ENCODE measurements at places on chromosomes 5 and 9. TPM values are rescaled to one million over a fixed set of nuclear protein-coding genes. Genes with fewer than 3 reads are reported as not detected.

The TAF11L5 gene
- not detected for total RNA-seq

The PFN3 gene
- total RNA-seq, result not detected

The LIX1 gene
- total RNA-seq, result not detected

The FAM169A gene
- 7.4 TPM for total RNA-seq

The HTR1A gene
- total RNA-seq, result not detected

- H3K27ac ChIP-seq, result no peak overlapping the region
- no peaks in the 10 kb centered on the region for H3K36me3 ChIP-seq
- no peak for DNase-seq
- no peaks in the 10 kb centered on the region for H3K27me3 ChIP-seq
- H3K4me3 ChIP-seq, result no peak overlapping the region
- peaks cover 38% of the 10 kb centered on the region for H3K4me1 ChIP-seq
Observed at GRCh38 chr5:54516051-54516655, 1.4 kb upstream of the SNX18 start.

DNA sequence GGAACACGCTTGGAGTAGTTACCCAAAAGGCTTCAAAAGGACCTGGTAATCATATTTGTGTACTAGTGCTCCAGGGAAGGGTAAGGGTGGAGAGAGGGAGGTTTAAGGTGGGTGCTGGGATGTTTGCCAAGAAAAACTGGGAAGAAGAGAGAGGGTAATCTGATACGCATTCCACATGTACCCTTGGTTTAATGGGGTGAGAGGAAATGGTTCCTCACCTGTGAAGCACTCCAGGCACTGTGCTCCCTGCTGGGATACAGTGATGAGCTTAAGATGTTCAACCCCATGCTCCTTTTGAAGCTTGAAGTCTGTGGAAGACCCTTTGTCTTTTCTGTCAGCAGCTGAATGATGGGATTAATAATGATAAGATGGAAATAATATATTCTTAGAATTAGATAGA is 98.4 kb downstream of the COX7C start:
- no peaks in the 10 kb centered on the region for H3K4me1 ChIP-seq
- no peak overlapping the region for H3K27ac ChIP-seq
- no peaks in the 10 kb centered on the region for H3K27me3 ChIP-seq
- DNase-seq, result no peak
- no peaks in the 10 kb centered on the region for H3K36me3 ChIP-seq

- no peaks in the 10 kb centered on the region for H3K27me3 ChIP-seq
- no peaks in the 10 kb centered on the region for H3K36me3 ChIP-seq
- H3K27ac ChIP-seq, result no peak overlapping the region
- no peak overlapping the region for H3K4me3 ChIP-seq
Observed at GRCh38 chr5:92505145-92505544, 1075.9 kb downstream of the NR2F1-AS1 start.

GRCh38 chr9:68726489-68726888 is 21.4 kb downstream of the PIP5K1B start:
- no peak overlapping the region for H3K4me3 ChIP-seq
- H3K4me1 ChIP-seq, result no peaks in the 10 kb centered on the region
- peaks cover 14% of the 10 kb centered on the region for H3K27me3 ChIP-seq
- no peak overlapping the region for H3K27ac ChIP-seq

DNA sequence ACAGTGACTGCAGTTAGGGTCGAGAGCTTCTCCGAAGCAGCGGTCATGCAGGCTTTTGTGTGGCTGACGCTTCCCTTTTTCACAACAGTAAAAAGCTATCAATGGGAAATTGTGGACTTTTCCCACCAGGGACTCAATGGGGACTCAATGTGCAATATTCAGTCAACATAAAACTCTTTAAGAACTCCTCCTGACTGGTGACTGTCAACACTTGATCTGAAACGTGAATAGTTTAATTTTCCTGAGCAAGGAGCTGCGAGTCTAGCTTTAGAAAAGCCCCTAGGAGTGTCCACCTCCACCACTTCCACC is 28.7 kb downstream of the EXOC3 start:
- peaks cover 35% of the 10 kb centered on the region for H3K4me1 ChIP-seq
- DNase-seq, result no peak
- peak overlapping the region; percentile 58 for H3K4me3 ChIP-seq

DNA sequence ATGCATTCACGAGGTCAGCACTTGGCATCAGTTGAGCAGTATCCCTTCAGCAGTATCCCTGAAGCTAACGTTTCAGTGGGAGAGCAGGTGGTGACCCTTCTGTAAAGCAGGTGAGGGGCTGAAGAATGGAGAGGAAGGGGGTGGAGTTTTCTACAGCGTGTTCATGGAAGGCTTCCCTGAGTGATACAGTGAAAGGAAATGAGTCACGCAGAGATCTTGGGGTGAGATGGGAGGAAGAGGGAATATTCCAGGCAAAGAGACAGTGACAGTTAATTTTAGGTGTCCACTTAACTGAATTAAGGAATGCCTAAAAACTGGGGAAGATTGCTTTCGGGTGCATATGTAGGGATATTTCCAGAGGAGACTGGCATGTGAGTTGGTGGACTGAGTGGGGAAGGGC is 25.7 kb downstream of the TAS2R1 start:
- no peaks in the 10 kb centered on the region for H3K4me1 ChIP-seq
- no peaks in the 10 kb centered on the region for H3K36me3 ChIP-seq
- H3K4me3 ChIP-seq, result no peak overlapping the region
- H3K27me3 ChIP-seq, result no peaks in the 10 kb centered on the region

DNA sequence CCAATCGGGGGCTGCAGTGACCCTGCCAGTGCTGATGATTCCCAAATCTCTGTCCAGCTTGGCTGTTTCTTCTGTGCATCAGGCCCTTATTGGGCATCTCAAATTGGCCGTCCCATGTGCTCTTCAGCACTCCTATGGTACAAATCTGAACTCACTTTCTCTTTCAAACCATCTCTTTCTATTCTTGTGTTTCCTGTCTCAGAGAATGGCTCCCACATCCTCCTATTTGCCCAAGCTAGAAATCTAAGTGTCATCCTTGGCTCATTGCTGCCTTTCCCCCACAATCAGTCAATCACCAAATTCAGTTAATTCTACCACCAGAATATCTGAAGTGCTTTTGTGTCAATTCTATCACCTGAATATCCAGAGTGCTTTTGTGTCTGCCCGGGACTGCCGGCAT is 336.6 kb downstream of the CWC27 start:
- H3K36me3 ChIP-seq, result no peaks in the 10 kb centered on the region
- H3K4me1 ChIP-seq, result peaks cover 12% of the 10 kb centered on the region
- DNase-seq, result no peak
- H3K27ac ChIP-seq, result no peak overlapping the region
- H3K27me3 ChIP-seq, result no peaks in the 10 kb centered on the region
- no peak overlapping the region for H3K4me3 ChIP-seq

GRCh38 chr9:98333703-98334582 is 78.5 kb upstream of the TBC1D2 start:
- H3K4me1 ChIP-seq, result no peaks in the 10 kb centered on the region
- no peak overlapping the region for H3K27ac ChIP-seq
- DNase-seq, result no peak
- peaks cover 6% of the 10 kb centered on the region for H3K27me3 ChIP-seq
- no peaks in the 10 kb centered on the region for H3K36me3 ChIP-seq

- H3K4me1 ChIP-seq, result peaks cover 33% of the 10 kb centered on the region
- peak overlapping the region; percentile 76 for H3K4me3 ChIP-seq
- no peaks in the 10 kb centered on the region for H3K27me3 ChIP-seq
- no peaks in the 10 kb centered on the region for H3K36me3 ChIP-seq
- DNase-seq, result no peak
Observed at GRCh38 chr9:73152543-73152844, 829 bp downstream of the ANXA1 start.

- DNase-seq, result no peak
- no peak overlapping the region for H3K4me3 ChIP-seq
- H3K36me3 ChIP-seq, result no peaks in the 10 kb centered on the region
- H3K27ac ChIP-seq, result no peak overlapping the region
- peaks cover 2% of the 10 kb centered on the region for H3K27me3 ChIP-seq
Observed at GRCh38 chr5:149878371-149878770, 66.2 kb downstream of the PDE6A start.

DNA sequence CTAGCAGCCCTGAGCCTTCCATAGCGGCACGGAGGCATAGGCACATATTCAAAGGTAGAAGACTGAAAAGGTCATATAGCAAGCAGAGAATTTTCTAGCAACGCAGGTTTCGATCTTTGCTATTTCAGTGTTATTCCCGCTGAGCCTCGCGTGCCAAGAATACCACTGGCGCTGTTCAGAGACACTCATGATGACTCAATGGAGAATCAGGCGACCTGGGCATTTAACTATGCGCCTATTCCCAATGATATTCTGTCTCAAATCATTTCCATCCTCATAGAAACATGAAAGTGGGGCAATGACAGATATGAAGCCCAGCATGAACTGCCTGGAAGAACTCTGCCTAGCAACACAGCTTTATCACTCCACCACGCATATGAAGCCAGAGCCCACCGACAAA is 59.9 kb downstream of the EFNA5 start:
- DNase-seq, result no peak
- H3K4me1 ChIP-seq, result no peaks in the 10 kb centered on the region
- no peak overlapping the region for H3K27ac ChIP-seq

DNA sequence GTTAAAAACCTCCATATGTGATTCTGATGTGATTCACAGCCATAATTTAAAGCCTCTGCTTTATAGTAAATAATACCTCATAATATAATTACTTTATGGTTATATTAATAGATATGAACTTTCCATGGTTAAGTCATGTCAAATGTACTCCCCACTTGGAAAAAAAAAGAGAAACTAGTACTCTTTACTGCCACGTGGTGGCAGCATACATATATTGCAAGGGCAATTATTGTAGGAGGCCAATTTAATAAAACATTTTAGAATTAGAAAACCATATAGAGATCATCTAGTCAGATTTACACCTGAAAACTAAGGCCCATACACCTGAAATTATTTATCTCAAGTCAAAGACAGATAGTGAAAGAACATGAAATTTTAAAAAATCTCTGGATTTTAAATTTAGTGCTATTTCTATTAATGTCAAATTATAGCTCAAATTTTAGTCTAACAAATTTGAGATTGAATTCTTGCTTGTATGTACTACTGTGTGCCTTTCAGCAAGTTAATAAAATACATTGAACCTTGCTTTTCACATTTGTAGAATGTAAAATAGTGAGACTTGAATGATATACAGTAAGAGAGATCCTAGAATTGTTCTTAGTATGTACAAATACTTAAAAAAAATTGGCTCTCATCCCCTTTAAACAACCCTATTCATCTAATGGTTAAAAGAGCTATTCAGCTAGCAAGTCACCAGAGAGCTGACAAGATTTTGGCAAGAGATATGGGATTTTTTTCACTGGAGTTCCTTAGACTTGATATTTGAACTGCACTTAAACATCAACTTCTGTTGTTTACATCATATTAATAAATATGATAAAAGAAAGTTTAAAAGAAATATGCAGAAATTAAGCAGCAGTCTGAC is 603.8 kb downstream of the TLE4 start:
- H3K36me3 ChIP-seq, result no peaks in the 10 kb centered on the region
- H3K27me3 ChIP-seq, result no peaks in the 10 kb centered on the region
- peak; percentile 38 for DNase-seq
- H3K27ac ChIP-seq, result no peak overlapping the region

DNA sequence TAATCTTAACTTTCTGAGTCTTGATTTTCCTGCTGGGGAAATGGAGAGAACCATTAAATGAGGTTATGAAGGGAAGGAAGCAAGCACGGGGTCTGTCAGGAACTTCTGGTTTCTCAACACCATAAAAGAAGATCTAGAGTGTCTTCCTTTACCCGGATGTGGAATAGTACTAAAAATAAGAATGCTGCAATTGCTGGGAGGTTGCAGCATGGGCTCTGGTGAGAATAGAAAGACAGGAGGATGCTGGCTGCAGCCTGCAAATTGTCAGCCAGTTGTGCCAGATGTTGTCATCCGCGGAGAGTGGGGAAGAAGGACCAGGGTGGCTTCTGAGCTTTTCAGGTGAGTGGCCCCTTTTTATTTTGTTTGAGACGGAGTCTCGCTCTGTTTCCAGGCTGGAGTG is 69.3 kb upstream of the STC2 start:
- no peaks in the 10 kb centered on the region for H3K36me3 ChIP-seq
- no peak for DNase-seq
- no peak overlapping the region for H3K4me3 ChIP-seq
- H3K27ac ChIP-seq, result no peak overlapping the region
- H3K4me1 ChIP-seq, result no peaks in the 10 kb centered on the region

GRCh38 chr5:91026466-91026865 is 356.7 kb downstream of the ARRDC3 start:
- no peak overlapping the region for H3K4me3 ChIP-seq
- no peak overlapping the region for H3K27ac ChIP-seq
- H3K36me3 ChIP-seq, result no peaks in the 10 kb centered on the region
- DNase-seq, result no peak

DNA sequence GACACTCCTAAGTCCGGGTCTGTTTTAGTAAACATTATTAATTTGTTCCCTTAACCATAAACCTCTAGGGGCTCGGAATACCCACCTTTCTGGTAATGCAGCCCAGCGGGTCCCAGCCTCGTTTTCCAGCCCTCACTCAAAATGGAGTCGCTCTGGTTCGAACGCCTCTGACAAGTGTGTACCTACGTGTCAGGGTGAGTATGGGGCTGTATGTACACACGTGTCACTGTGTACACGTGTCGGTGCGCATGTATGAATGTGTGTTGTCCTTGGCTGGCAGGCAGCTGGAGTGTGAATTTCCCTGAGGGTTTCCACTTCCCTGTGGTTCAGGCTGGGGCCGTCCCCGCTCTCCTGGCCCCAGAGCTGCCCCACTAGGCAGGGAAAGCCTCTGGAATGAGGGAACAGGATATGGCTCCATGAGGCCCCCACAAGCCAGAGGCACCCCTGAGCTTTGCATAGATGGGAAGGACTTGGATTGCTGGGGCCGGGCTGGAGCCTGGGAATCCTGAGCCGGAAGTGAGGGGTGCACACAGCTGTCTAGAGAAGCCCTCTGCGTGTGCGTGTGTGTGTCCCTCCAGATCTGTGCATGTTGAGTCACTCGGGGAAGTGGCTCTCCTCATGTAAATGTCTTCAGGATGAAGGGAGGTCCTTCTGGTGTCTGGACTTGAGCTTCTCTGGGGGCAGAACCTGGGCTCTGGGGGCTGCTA is 160.8 kb upstream of the IER5L start:
- H3K36me3 ChIP-seq, result no peaks in the 10 kb centered on the region
- H3K27ac ChIP-seq, result no peak overlapping the region
- no peak overlapping the region for H3K4me3 ChIP-seq

GRCh38 chr5:80069251-80069800 is 34.2 kb downstream of the THBS4 start:
- no peak overlapping the region for H3K4me3 ChIP-seq
- DNase-seq, result no peak
- no peaks in the 10 kb centered on the region for H3K27me3 ChIP-seq
- no peaks in the 10 kb centered on the region for H3K4me1 ChIP-seq
- no peaks in the 10 kb centered on the region for H3K36me3 ChIP-seq
- no peak overlapping the region for H3K27ac ChIP-seq

GRCh38 chr5:17663182-17663581 is 28.9 kb downstream of the TAF11L14 start:
- H3K4me1 ChIP-seq, result no peaks in the 10 kb centered on the region
- no peaks in the 10 kb centered on the region for H3K36me3 ChIP-seq
- no peaks in the 10 kb centered on the region for H3K27me3 ChIP-seq
- DNase-seq, result no peak

DNA sequence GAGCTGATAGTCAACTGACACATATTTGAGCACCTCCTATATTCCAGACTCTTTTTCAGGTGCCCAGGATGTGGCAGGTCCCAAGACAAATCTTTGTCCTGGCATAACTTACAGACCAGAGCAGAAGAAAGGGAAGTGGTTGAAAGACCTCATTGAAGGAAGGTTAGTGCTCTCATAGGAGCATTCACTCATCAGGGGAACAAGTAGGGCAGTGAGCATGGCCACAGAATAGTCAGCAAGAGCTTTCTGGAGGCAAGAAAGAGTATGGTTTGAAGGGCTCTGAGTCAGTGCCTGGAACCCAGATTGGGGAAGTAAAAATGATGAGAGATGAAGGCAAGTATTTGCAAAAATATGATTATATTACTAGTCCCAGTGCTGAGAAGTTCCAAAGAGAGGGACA is 25.0 kb upstream of the ERMP1 start:
- no peak for DNase-seq
- no peak overlapping the region for H3K27ac ChIP-seq
- H3K4me1 ChIP-seq, result no peaks in the 10 kb centered on the region
- no peaks in the 10 kb centered on the region for H3K27me3 ChIP-seq
- H3K4me3 ChIP-seq, result no peak overlapping the region
- H3K36me3 ChIP-seq, result no peaks in the 10 kb centered on the region

Data from CD4-positive, CD25-positive, alpha-beta regulatory T cell (primary cell).